ENCODE measurements at places on chromosomes 3 and 15. TPM values are rescaled to one million over a fixed set of nuclear protein-coding genes. Genes with fewer than 3 reads are reported as not detected.

Gene FGF12
- total RNA-seq = 13.6 TPM

Gene SH3GL3
- 16.3 TPM for total RNA-seq

Gene ACTC1
- total RNA-seq = 90.0 TPM

Gene RAB8B
- total RNA-seq = 47.8 TPM

DNA sequence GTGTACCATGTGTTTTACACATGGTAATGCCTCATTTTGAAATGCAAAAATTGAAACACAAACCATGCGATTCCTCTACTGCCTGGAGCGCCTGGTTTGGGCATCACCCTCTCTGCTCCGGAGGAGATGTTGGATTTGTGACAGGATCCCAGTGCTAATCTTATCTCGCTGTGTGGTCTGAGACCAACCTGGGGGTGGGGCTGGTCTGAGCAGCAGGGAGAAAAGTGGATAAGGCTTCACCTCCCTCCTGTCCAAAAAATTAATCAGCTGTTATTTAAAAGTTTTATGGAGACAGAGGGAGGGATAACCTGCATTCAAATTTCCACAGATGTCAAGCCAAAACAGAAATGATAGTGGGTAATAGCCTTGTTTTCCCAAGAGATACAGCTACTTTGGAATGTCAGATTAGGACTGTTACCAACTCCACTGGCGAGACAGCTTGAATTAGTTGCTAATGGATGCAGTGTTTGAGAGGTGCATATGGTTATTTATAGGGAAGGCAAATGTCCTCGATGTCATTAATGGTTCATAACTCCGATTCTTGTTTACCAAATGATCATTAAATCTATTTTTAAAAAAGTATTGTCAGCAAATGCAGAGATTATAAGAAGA lies 54.0 kb upstream of the SKOR1 start:
- H3K36me3 ChIP-seq = no peaks in the 10 kb centered on the region
- H3K4me1 ChIP-seq = peaks cover 10% of the 10 kb centered on the region
- no peaks in the 10 kb centered on the region for H3K27me3 ChIP-seq
- H3K27ac ChIP-seq = no peak overlapping the region
- no peak overlapping the region for H3K4me3 ChIP-seq

DNA sequence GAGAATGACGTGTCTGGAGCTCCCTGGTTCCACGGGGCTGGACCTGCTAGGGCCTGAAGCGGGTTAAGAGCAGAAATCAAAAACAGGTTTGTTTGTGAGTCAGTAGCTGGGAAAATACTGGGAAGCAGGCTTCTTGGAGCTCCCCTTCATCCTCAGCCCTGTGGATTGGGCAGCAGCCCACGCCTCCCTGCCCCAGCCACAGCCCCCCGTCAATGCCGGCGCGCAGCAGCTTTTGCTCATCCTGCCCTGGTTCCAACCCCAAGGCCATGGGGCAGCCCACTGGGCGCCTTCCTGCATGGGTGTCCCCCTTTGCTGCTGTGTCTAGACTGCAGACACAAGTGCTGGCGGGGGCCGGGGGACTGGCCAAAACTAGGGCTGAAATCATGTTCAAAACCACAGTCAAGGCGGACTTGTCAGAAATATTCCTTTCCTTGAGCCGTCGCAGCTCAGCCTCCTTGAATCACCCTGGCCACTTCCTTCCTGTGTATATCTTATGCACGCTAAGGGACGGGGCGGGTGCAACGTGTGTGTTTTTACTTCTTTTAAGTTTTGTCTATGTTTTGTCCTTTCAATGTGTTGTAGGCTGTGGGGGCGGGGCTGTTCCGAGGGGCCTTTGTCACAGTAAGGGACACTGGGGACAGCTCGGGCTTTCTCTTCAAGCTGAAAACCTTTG lies 108.1 kb downstream of the KLF13 start:
- DNase-seq = no peak
- no peaks in the 10 kb centered on the region for H3K4me1 ChIP-seq
- H3K27ac ChIP-seq = no peak overlapping the region
- no peak overlapping the region for H3K4me3 ChIP-seq
- no peaks in the 10 kb centered on the region for H3K27me3 ChIP-seq

DNA sequence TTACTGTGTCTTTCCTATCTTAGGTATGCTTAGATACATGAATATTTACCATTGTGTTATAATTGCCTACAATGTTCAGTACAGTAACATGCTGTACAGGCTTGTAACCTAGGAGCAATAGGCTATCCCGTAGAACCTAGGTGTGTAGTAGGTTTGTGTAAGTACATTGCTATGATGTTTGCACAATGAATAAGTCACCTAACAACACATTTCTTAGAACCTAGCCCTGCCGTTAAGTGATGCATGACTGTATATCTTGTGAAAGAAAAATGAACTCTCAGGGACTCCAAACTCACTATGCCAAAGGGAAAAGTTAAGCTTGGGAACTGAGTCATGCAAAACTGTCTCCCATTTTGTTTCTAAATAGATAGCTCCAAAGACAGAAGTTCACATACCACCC lies 91.5 kb upstream of the ACP3 start:
- no peak overlapping the region for H3K4me3 ChIP-seq
- no peaks in the 10 kb centered on the region for H3K36me3 ChIP-seq
- H3K27ac ChIP-seq = no peak overlapping the region
- peaks cover 3% of the 10 kb centered on the region for H3K4me1 ChIP-seq

- H3K27me3 ChIP-seq = no peaks in the 10 kb centered on the region
- no peaks in the 10 kb centered on the region for H3K4me1 ChIP-seq
- no peaks in the 10 kb centered on the region for H3K36me3 ChIP-seq
- DNase-seq = no peak
- no peak overlapping the region for H3K27ac ChIP-seq
- H3K4me3 ChIP-seq = no peak overlapping the region
These were observed 21.4 kb downstream of the BTLA start for GRCh38 chr3:112477891-112478290.

- H3K27ac ChIP-seq = no peak overlapping the region
- no peaks in the 10 kb centered on the region for H3K36me3 ChIP-seq
- DNase-seq = no peak
These were observed 10.7 kb downstream of the H1-8 start for GRCh38 chr3:129553719-129554118.

GRCh38 chr3:183252973-183253527 lies at the start of gene B3GNT5:
TSS of gene B3GNT5 (plus strand) at chr3:183253253. CDS start at chr3:183269799, 16,546 bp downstream.
- no peak within 1 kb of the TSS for H3K27ac ChIP-seq
- peaks cover 19% of the 10 kb centered on the region for H3K4me1 ChIP-seq
- DNase-seq = no peak
- H3K4me3 ChIP-seq = peak within 1 kb of the TSS; percentile 78
- peaks cover 23% of the 10 kb centered on the region for H3K27me3 ChIP-seq

GRCh38 chr3:155629556-155629955 lies 115.3 kb downstream of the PLCH1 start:
- no peaks in the 10 kb centered on the region for H3K27me3 ChIP-seq
- H3K4me1 ChIP-seq = no peaks in the 10 kb centered on the region
- H3K27ac ChIP-seq = no peak overlapping the region
- DNase-seq = no peak
- H3K36me3 ChIP-seq = no peaks in the 10 kb centered on the region

DNA sequence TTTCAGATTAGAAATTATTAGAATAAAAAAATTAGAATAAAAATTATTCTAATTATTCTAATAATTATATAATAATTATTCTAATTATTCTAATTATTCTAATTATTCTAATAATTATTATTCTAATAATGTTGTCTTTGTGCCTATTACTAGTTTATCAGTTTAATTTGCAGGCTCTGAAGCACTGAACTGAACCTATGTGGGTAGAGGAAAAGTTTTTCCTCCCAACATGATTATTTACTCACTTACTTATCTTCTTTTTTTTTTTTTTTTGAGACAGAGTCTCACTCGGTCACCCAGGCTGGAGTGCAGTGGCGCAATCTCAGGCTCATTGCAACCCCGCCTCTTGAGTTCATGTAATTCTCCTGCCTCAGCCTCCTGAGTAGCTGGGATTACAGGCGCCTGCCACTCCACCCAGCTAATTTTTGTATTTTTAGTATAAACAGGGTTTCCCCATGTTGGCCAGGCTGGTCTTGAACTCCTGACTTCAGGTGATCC lies 39.7 kb upstream of the C15orf39 start:
- no peak overlapping the region for H3K4me3 ChIP-seq
- no peak for DNase-seq
- H3K4me1 ChIP-seq = peaks cover 2% of the 10 kb centered on the region
- H3K36me3 ChIP-seq = no peaks in the 10 kb centered on the region

GRCh38 chr15:35142578-35142977 lies 57.5 kb upstream of the NANOGP8 start:
- H3K36me3 ChIP-seq = no peaks in the 10 kb centered on the region
- H3K4me3 ChIP-seq = no peak overlapping the region
- H3K27me3 ChIP-seq = no peaks in the 10 kb centered on the region
- H3K27ac ChIP-seq = no peak overlapping the region
- H3K4me1 ChIP-seq = no peaks in the 10 kb centered on the region

GRCh38 chr3:4065085-4065484 lies 238.1 kb upstream of the SETMAR start:
- no peak for DNase-seq
- no peaks in the 10 kb centered on the region for H3K36me3 ChIP-seq
- H3K27me3 ChIP-seq = no peaks in the 10 kb centered on the region
- H3K4me1 ChIP-seq = no peaks in the 10 kb centered on the region

- no peaks in the 10 kb centered on the region for H3K27me3 ChIP-seq
- H3K4me1 ChIP-seq = no peaks in the 10 kb centered on the region
- no peaks in the 10 kb centered on the region for H3K36me3 ChIP-seq
- no peak overlapping the region for H3K4me3 ChIP-seq
- DNase-seq = no peak
These were observed 46.9 kb upstream of the CHD2 start for GRCh38 chr15:92853222-92853621.

DNA sequence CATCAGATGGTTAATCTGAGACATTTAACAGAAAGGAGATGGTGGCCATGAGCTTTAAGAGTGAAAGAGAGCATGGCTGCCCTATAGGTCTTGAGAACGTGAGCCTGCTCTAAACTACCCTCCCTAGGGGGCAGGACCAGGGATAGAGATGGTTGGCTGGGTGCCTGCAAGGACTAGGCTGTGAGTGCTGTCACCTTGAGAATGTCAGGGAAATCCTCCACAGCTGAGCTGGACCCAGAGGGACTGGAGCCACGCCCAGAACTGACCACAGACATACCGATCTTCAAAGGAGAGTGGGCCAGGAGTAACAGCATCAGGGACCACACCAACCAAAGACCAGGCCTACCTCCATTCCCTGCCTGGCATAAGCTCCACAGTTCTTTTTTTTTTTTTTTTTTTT lies 53.6 kb upstream of the UBE2E1 start:
- peaks cover 12% of the 10 kb centered on the region for H3K4me1 ChIP-seq
- no peak overlapping the region for H3K4me3 ChIP-seq
- H3K36me3 ChIP-seq = no peaks in the 10 kb centered on the region
- DNase-seq = no peak
- no peak overlapping the region for H3K27ac ChIP-seq
- H3K27me3 ChIP-seq = no peaks in the 10 kb centered on the region

Measured in H1 (cell line).